ENCODE measurements at places on chromosomes 3 and 15.

GRCh38 chr15:57312318-57313133, 63.8 kb upstream of the CGNL1 start:
- DNase-seq: no peak

DNA sequence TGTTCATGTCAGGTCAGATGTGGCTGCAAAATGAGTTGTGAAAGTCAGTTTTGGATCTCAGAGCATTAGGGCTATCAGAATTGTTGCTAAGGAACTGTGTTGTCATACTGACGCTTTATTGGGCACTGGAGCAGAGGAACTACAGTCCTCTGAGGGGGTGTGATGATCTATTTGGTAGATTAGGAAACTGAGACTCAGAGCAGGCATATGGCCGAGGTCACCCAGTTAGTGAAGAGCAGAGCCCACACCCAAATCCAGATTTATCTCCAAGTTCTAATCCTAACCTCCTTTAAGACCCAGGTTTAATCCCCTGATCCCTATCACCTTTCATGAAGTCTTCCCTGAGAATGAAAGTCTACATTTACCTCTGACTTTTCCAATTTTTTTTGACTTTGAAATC, 25.6 kb upstream of the GLCE start:
- DNase-seq: no peak

DNA sequence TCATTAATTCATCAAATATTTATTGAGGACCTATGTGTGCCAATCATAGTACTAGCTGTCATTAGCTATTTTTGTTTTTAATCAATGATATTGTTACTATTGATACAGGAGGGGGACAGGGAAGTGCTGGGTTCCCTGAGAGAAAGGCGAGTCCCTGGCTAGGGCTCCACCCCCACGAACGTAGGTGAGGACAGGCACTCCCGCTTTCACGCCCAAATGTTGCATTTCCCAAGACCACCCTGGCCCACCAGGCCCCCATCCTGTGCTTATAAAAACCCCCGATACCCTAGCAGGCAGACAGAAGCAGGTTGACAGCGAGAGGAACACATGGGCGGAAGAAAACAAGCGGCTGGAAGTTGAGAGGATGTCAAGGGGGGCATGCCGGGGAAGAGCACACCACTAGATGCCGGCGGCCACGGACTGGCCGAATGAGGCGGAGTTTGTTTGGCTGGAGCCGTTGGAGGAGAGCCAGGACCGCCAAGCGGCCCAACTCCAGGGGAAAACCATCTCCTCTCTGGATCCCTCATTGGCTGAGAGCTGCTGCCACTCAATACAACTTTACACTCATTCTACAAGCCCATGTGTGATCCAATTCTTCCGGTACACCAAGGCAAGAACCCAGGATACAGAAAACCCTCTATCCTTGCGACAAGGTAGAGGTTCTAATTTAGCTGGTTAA, 798.7 kb upstream of the SEMA6D start:
- DNase-seq: no peak

DNA sequence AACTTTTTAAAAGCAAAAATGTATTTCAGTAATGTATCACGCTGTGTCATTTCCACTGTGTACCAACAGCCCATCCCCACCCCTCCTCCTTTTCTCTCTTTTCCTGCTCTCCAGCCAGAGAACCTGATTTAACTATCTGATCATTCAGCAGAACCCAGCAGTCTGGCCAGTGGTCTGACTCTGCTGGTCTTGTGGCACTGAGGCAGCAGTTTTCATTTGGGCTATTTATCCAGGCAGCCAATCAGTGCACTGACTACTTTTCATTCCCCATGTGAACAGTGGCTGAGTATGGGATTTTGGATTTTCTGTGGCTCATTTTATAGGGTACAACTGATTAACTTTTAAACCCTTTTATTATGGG, 56.3 kb downstream of the GPR171 start:
- DNase-seq: no peak

- no peak for DNase-seq
Measured at GRCh38 chr15:100717596-100717995, 115.2 kb downstream of the ASB7 start.

DNA sequence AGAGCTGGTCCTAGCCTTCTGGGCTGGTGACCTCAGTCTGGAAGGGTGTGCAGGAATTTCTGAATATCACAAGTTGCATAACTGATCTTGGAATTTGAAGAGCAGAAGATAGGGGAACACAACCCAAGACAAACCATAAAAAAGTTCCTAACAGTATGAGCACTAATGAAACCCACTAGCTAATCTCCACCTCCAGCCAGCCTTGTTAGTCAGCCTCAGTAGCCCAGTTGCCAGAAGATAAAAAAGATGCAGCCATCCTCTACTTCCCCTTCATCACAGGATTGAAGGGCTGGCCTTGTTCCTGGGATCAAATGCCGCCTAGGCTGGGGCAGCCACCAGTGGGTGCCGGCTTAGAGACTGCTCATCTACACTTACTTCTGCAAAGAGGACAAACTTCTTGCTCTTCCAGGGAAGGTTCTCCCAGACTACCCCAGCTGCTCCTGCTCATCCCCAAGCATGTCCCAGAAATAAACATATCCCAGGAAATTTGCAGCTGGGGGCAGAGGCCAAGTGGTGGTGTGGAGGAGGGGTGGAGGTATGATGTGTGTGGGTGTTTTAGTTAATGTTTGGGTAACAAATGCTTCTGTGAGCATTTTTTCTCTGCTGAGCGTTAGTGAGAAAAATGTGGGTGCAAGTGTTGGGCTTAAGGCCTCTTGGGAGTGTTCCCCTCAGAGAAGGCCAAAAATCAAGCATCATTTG, 9.2 kb upstream of the ITGA11 start:
- DNase-seq: no peak

DNA sequence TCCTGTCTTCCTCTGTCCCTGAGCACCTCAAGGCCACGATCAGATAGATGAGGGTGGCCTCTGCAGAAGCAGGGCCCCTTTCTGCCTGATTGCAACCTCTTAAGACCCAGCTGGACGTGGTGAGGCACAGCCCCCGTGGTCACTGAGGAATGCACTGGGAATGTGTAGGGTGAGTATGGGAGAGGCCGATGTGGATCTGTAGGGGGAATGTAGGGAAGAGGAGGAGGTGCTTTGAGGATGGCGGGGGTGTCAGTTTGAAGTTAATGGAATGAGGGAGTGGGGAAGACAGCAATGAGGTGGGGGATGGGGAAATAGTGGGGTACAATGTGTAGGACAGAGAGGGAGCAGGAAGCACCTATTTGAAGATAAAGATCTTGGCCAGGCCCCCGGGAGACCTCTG, 785 bp upstream of the IQCF5 start:
- DNase-seq: no peak

DNA sequence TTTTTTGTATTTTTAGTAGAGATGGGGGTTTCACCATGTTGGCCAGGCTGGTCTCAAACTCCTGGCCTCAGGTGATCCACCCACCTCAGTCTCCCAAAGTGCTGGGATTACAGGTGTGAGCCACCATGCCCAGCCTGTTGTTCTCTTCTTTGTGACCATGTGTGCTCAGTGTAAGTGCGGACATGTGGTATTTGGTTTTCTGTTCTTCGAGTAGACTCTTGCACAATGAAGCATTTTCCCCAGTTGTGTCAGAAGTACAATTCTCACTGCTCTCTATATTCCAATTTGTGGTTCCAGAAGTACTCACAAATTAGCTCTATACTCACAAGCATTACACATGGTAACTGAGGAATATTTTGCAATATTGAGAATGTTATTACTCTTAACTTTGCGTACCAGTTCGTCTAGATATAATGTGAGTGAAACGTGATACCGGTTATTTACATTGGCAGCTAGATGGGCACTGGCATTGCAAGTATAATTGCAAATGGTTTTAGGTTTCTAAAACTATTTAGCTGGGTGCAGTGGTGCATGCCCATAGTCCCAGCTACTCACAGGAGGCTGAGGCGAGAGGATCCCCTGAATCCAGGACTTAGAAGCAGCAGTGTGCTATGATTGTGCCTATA, 34.2 kb upstream of the MTMR14 start:
- no peak for DNase-seq

DNA sequence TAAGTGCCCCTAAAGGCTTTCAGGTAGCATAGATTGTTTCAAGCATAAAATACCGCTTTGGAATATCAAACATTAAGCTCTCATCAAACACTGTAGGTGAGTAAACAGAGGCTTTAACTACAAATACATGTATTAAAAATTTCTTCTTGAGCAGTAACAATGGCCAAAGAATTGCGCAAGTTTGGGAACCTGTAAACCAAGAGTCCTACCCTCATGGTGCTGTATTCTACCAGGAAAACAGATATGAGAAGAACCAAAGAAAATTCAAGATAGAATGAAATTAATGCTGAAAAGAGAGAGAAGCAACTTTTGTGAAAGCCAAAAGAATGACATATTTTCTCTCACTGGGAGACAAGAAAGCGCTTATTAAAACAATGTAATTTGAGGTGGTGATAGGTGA, 45.5 kb downstream of the CPNE4 start:
- DNase-seq: no peak

- no peak for DNase-seq
Measured at GRCh38 chr3:184337399-184337714, at the start of gene FAM131A. FAM131A (plus strand) TSS chr3:184337600; CDS start chr3:184337631, 31 bp downstream.

DNA sequence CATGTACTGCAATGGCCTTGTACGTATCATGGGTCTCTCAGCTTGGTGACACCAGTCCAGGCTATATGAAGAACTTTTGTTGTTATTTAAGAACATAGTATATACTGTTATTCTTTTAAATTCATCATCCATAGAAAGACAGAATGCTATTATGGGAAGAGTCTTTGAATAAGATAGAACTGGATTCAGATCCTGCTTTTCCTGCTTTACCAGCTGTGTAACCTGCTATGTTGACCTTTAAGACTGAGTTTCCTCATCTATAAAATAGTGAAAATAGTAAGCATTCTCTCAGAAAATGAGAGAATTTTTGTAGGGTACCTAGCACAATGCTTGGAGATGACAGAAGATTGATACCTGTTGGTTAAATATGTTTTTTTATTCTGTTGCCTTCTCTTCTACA, 204.1 kb upstream of the TBL1XR1 start:
- no peak for DNase-seq

DNA sequence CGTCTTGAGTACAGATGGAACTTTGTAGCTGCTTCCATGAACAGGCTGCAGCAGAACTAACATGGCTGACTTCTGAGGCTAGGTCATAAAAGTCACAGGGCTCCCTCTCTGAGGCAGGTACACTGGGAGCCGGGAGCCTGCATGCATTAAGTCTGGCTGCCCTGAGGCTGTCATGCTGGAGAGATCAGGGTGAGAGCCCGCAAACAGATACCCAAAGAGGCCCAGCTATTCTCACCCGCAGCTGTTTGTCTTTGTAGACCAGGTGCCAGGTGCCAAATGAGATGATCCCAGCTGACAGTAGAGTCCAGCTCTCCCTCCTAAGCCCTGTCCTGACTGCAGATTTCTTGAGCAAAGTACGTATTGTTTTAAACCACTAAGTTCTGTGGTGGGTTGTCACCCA, 8.6 kb upstream of the SLCO3A1 start:
- no peak for DNase-seq

DNA sequence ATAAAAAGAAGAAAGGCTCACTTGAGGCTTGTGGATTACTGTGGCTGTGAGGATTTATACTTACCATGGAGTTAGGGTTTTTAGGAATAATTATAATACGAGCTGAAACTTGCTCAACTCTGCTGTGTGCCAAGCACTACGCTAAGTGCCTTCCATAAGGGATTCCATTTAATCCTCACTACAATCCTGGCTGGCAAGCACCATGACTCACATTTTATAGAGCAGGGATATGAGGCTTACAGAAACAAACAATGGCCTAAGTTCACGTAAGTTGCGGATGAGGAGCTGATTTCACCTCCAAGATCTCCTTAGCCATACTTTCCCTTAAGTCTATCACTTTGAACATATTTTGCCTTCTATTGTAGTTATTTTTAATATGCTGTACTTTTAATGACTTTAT, 43.9 kb upstream of the ARL8B start:
- no peak for DNase-seq

GRCh38 chr3:72149645-72150300, 364.8 kb upstream of the PROK2 start:
- DNase-seq: no peak

GRCh38 chr15:33116198-33116597, 78.3 kb downstream of the FMN1 start:
- DNase-seq: no peak

- peak; percentile 91 for DNase-seq
Measured at GRCh38 chr3:33658991-33659848, 58.8 kb downstream of the CLASP2 start.

GRCh38 chr15:59274126-59274970, 67.7 kb downstream of the LDHAL6B start:
- DNase-seq: no peak

GRCh38 chr15:73894133-73894814, 20.9 kb downstream of the TBC1D21 start:
- DNase-seq: no peak

DNA sequence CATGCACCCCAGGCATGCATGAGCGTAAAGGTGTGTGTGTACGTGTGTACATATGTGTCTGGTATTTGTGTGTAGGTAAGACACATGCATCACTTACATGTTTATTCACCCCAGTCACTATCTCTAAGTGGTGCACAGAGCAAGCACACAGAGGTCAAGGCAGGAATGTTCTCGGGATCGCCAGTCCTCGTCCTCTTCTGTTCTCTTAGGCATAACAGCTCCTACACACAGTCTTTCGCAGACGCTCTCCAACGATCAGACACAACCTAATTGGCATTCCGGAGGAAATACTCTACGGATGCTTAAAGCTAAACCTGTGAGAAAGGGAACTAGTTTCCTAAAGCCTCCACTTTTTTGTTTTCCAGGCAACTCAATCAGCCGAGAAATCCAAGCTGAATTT, 95.9 kb downstream of the ADAMTS17 start:
- DNase-seq: no peak

DNA sequence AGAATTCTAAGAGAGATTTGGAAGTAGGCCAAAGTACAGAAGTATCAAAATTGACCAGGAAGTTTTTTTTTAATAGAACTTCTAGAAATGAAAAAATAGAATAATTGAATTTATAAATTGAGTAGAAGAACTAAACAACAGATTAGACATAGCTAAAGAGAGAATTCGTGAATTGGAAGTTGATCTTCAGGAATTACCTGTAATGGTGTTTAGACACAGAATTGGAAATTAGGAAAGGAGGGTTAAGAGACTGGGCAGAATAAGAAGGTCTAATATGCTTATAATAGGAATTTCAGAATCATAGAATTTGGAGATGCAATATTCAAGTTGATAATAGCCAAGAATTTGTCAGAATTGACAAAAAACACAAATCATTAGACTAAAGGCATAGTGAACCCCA, 16.2 kb downstream of the ACVR2B start:
- no peak for DNase-seq

All from MM.1S (cell line).